Neuronal stem cell (in vitro differentiated cells): ENCODE measurements at places on chromosomes 12 and 14.

DNA sequence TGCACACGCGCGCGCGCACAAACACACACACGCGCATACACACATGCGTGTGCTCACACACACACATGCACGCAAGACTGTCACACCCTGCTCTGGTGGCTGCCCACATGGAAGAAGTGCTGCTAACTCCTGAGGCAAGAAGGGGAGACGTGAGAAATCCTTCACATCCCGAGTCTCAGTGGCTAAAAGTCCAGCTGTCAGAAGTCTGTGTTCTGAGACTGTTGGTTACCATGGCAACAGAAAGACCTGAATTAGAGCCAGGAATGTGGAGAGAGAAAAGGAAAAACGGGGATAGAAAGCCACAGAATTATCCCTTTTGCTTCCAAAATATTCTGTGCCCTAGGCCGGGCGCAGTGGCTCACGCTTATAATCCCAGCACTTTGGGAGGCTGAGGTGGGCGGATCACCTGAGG, 71.2 kb downstream of the PPFIBP1 start:
- peak; percentile 54 for DNase-seq

DNA sequence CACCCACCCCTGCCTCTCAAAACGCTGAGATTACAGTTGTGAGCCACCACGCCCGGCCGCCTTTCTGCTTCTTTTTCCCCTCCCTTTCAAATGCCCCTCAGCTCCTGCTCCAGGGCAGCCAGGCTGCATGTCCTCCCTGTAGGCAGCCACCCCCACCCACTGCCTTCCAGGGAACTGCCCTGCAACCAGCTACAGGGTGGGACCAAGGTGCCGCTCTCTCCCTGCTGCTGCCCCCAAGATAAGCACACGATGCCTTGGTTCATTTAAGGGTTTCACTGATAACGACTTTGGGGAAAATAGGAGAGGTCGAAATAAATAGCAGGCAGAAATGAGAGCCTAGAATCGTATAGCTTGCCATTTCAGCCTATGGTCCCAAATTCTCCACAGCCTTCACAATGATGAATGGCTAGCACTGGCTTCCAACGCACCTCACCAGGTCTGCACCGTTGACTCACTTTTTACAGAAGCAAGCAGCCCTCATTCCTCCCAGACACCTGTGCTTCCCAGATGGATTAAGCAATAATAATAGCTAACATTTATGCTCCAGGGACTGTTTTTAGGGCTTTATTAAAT, 40.7 kb downstream of the ATG14 start:
- no peak for DNase-seq

GRCh38 chr12:50081096-50081808, 3.9 kb upstream of the SMARCD1 start:
- no peak for DNase-seq

DNA sequence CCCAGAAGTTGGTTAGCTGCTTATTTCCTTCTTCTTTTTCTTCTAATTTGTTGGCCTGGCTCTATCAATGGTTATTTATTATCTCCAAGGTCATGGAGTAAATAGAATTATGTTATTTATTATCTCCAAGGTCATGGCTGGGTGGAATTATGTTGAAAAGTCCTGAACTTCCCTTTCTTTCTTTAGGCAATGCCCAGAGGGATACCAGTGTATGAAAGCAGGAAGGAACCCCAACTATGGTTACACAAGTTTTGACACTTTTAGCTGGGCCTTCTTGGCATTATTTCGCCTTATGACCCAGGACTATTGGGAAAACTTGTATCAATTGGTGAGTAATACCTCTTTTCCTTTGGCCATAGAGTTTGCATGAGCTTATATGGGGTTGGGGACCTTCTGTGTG, 111.6 kb downstream of the SCN8A start:
- no peak for DNase-seq

DNA sequence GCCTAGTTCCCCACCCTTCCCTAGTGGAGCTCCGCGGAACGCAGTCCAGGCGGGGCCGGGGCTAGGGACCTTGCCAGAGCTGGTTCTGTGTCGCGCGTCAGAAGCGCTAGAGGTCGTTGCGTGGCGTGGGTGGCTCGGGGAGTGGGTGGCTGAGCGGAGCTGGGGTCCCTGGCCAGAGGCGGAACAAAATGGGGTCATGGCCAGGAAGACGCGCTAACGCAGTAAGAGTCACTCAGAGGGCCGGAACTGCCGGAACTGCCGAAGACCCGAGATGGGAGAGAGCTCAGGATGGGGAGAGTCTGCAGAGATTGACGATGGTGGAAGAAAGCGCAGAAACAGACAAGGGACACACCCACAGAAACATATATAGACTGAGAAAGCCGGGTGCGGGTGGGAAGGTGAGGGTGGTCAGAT, 4.8 kb downstream of the DGKA start:
- no peak for DNase-seq
